NCI-H1092 (cell line): ENCODE measurements at places on chromosomes 4 and X.

DNA sequence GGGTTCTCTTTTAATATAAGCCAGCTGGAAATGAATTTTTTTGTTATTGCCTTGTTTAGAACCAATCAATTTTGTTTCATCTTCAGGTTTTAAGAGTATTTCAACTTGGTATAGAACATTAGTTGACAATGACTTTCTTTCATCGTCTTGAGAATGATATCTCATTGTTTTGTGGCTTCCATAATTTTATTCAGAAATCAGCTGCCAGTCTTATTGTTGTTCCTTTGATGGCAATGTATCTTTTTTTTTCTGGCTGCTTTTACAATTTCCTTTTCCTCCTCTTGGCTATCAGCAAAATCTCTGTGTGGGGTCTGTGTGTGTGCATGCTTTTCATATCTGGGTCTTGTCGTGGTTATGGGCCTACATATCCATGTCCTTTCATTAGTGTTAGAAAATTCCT is 1536.4 kb upstream of the TENM3 start:
- DNase-seq: no peak

GRCh38 chr4:108536577-108536976 is 83.8 kb upstream of the RPL34 start:
- no peak for DNase-seq

- peak; percentile 80 for DNase-seq
Measured at GRCh38 chr4:65665771-65666523, 4.3 kb downstream of the EPHA5 start.

GRCh38 chr4:169968999-169969398 is 57.2 kb downstream of the MFAP3L start:
- DNase-seq: no peak

DNA sequence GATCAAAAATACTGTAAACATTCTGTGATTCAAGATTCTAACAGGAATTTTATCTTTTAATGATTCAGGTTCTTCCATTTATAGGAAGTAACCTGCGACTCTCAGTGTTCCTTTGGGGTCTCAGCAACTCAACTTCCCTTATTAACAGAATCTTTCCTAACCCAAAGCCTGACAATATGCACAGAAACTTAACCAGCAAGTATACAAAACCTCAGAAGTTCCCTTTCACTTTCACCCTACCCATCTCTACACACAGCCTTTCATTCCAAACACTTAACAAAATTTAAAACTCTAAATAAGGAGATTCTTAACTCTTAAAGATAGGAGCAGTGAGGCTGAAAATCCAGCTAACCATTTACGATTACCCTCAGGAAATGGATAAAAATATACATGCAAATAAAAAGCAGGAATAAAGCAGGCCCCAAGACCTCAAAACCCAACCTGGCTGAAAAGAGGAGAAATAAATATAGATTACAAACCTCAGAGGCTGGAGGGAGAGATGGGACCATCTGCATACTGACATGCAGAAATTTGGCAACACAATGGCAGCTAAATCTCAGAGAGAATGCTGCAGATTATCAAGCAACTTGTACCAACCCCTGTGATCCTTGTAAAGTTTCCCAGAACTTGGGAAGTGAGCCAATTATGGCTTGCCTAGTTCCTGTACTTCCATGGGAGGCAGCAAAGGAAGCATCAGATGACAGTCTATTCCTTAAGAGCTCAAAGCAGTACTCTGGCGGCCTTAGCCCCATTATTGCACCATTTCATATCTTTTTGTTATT is 101.0 kb downstream of the ATP11C start:
- DNase-seq: no peak

- DNase-seq: no peak
Measured at GRCh38 chr4:168857546-168858314, 152.3 kb downstream of the CBR4 start.

- DNase-seq: no peak
Measured at GRCh38 chrX:154369449-154370299, 4.8 kb downstream of the FLNA start.

GRCh38 chrX:15310117-15310516 is 5.3 kb downstream of the ASB11 start:
- DNase-seq: peak; percentile 61

DNA sequence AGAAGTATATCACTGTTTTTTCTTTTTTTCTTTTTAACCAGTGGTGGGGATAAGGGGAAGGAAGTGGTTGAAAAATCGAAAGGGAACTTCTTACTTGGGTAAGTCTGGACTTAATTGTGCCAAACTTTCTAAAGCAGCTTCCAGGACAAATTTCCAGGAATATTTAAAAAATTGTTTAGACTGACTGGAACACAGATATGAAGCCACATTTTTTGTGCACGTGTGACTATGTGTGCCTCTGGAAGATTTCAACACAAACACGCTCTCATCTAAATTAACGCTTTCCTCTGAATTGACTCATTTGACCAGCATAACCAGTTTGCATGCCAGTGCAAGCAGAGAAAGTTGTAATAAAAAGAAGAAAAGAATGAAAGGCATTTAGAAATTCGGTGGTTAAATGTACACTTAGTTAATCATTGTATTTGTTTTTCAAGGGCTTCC is 18.8 kb upstream of the YTHDC1 start:
- DNase-seq: no peak

- DNase-seq: no peak
Measured at GRCh38 chr4:88600176-88600838, 8.0 kb downstream of the HERC3 start.

GRCh38 chrX:19361701-19362100 is 18.0 kb downstream of the PDHA1 start:
- DNase-seq: no peak

GRCh38 chr4:143458966-143459365 is 54.5 kb upstream of the SMARCA5 start:
- DNase-seq: no peak
